Activated T-helper 2 cell treated with anti-CD3 and anti-CD28 coated beads, Interferon-gamma antibody, Interleukin-2, Interleukin-4, amounts not matched to agents 10 μg/mL and 5 μg/mL and 100 μg/mL, durations not matched to agents 14 hours and 24 hours and 36 hours (primary cell): ENCODE measurements at places on chromosomes 2 and 18.

DNA sequence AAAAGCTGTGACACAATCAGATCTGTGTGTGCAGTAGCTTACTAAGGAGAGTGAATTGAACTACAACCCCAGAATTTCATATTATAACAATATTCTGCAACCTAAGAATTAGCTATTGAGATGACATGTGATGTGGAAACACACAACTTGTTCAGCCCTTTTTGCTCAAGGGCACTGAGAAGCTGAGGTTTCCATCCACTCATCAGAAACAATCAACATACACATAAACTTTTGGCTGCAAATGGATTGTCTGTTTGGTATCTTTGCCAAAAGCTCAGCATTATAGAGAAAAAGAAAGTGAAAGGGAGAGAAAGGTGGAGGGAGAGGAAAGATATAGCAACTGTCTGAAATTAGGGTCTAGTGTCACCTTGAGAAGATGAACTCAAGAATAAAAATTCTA is 117.2 kb upstream of the KLF7 start:
- DNase-seq, result no peak

DNA sequence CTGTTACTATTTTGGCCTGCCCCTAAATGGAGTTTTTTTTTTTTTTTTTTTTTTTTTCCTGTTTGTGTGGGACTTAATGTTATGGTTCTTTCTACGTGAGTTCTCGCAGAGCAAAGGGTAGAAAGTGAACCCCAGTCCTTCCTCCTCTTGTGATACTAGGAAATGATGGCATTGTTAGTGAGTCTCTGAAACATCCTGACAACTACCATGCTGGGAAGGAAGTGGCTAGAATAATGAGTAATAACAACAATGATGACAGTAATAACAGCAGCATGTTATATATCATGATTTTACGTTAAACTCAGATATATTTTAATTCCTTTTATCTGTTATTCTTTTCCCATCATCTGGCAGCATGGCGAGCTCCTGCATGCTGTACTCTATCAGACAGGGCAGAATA is 216.2 kb upstream of the LINC00305 start:
- no peak for DNase-seq

- peak; percentile 48 for DNase-seq
Observed at GRCh38 chr2:200306196-200306930, at the start of gene SPATS2L. TSS of gene SPATS2L (plus strand) at chr2:200306693. CDS start at chr2:200389245, 82,552 bp downstream.

- no peak for DNase-seq
Observed at GRCh38 chr2:218077464-218078216, 8.6 kb downstream of the RUFY4 start.

- peak; percentile 19 for DNase-seq
Observed at GRCh38 chr2:8090748-8091700, 590.8 kb upstream of the ID2 start.
